Activated CD4-positive, alpha-beta T cell treated with anti-CD3 and anti-CD28 coated beads, Interleukin-2, amount 50 U/mL, for 4 hours (primary cell): ENCODE measurements at places on chromosomes 4 and X.

- DNase-seq: peak; percentile 1
Measured at GRCh38 chrX:9525511-9526248, 60.8 kb downstream of the TBL1X start.

DNA sequence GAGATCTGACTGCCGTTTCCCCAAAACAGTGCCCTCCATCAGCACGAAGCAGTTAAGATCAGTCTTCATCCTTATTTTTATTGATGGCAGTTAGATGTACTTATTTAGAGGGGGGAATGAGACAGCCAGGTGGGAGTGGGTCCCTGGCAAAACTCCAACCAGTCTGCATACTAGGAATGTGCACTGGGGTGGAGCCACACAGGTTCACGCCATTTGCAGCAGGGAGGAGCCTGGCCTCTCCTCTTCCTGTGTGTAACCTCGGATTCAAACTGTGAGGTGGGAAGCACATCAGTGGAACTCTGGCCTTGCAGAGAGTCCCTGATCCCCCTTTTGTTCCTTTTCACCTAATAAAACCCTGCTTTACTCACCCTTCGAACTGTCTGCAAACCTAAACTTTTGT, 987.7 kb upstream of the GRIA3 start:
- no peak for DNase-seq

DNA sequence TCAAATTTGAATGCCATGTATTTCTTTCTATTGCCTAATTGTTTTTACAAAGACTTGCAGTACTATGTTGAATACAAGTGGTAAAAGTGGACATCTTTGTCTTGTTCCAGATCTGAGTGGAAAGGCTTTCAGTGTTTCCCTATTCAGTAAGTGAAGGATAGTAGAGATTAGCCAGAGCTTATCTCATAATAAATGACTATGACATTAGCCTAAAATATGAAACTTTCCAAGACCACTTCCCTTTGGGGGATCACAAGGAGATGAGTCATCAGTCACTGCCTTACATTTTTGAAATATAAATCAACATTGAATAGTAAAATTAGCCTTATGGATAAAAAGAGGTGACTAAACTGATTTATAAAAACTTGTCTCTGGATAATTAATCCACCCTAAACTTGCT, 554.1 kb upstream of the MAGEB2 start:
- DNase-seq: no peak

- no peak for DNase-seq
Measured at GRCh38 chrX:22206781-22207180, 65.9 kb upstream of the CBLL2 start.

DNA sequence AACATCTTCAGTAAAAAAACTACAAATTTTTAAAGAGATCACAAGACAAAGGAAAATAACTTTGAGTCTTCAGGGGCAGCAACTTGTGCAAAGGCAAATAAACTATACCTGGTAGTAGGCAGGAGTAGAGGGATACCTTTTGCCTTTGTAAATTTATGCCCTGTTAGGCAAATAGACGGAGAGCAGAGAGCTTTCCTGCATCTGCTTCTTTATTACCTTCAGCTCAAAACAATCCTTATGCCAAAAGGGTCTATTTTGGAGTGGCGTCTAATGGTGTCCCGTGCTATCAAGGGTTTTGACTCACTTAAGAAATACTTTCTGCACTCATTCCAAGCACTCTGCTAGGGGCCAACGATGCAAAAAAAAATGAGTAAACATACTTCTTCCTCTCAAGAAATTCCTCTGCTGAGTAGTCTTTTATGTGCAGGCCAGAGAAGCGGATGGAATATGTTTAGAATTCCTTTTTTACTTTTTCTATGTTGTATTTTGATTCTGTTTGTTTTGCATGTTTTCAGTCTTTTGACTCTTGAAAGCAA, 131.9 kb downstream of the ANXA5 start:
- DNase-seq: no peak

- no peak for DNase-seq
Measured at GRCh38 chr4:69092980-69093568, 3.2 kb upstream of the UGT2B7 start.

DNA sequence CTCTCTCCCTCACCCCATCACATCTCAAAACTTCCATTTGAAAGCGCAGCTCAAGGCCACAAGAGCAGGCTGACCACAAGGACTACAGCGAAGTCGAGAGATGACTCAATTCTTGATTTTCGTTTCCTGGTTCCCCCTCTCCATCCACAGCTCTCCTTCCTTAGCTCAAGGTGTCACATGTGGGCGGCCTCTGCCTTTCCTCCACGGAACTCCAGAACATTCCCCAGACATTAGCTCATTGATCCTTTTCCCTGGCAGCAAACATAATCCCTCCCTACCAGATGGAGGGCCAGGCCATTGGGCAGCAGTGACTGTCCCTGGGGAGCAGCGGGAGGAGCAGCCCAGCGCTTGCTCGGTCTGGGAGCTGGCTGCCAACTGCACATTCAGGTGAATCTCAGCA, 56.3 kb downstream of the CCDC149 start:
- no peak for DNase-seq

GRCh38 chr4:142707401-142707800, 138.7 kb downstream of the INPP4B start:
- no peak for DNase-seq

DNA sequence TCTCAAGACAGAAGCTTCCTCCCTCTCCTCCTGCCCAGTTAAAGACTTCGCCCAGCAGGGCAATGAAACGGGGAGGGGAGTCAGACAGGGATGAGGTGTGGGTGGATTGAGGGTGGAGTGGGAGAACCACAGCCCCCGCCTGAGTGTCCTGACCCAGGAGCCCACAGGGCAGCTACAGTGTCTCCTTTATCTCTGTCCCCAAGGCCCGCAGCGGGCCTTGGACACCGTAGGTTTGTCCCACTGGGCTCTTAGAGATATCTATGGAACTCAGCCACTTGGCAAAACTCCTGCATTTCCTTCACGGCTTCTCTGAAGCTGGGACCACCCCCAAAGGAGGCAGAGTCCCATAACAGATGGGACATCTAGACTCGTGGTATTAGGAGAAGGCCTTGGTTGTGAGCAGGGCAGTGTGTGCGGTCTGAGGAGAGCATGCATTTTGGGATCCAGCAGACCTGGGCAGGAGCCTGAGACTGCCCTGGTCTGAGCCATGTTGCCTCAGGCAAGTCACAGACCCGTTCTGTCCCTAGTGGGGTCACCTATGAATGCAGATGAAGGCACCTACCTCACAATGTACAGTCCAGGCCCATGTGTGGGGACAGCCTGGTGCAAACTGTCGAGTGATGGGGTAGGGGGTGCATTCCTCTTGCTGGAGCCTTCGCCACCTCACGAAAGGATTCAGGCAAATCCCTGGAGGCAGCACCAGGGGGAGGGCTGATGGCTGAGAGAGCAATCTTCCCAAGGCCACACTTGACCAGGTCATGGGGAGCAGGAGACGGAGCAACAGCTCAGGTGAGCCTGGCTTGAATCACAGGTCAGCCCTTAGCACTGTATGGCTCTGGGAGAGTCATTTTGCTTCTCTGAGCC, 225.7 kb upstream of the PSAPL1 start:
- DNase-seq: no peak

DNA sequence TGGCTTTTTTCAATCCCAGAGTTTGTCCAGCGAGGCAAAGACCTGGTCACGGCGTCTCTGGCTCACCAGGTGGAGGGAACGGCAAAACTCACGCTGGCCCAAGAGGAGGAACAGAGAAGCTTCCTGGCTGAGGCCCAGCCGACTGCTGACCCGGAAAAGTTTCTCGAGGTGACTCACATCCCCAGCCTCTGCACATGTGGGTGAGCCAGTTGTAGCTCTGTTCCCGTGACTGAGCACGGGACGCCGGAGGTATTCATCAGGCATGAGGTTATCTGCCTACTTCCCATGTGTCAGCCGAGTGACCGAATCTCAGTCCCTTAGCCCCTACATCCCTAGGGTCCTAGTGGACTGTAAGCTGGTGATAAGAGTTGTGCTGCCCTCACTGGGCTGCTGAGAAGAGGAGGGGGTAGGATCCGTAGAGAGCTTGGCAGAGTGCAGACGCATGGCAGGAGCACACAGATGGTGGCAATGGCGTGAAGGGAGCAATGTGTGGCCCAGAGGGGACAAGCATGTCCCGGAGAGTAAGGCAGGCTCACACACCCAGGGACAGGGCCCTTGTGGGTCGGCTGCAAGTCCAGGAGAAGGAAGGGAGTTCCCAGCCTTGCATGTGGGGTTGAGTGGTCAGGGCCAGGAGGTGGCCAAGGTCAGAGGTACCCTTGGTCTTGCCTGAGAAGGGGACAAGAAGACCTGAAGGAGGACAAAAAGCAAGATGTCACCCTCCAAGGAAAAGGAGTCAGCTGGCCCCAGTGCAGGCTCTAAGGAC, 42.9 kb downstream of the EVC start:
- DNase-seq: no peak

DNA sequence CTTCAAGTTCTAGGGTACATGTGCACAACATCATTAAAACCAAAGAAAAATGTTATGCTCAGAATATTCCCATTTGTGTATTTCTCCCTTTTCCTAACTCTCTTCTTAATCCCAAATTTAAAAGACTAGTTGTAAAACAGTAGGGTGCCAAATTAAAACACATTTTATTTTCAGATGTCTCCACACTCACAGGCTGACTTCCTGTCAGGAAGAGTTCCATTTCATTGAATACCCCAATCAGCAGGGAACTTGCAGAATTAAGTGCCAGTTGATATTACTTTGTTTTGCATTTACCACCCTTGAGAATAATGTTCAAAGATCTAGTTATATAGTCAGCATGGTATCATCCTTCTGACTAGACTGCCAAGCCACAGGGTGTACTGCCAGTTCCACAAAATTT, 207.9 kb downstream of the MAB21L2 start:
- no peak for DNase-seq

GRCh38 chr4:26782830-26783202, 77.8 kb upstream of the STIM2 start:
- no peak for DNase-seq

- DNase-seq: no peak
Measured at GRCh38 chrX:152072236-152072635, 66.1 kb downstream of the MAGEA10 start.

DNA sequence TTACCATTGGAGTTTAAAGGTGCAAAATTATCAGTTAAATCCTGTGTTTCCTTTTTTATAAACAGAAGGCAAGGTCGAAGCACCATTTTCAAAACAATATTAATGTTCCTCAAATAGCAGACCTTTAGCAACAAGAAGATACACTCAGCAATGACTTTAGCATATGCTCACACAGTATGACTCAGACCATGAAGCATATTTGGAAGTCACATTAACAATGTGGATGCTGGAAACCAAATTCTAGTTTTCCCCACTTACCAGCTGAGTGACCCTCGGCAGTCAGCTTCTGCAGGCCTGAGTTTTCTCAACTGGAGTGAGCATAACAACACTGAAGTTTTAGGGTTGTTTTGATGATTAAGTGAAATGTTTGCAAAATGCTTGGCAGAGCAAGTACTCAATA, 130.5 kb downstream of the ANK2 start:
- DNase-seq: no peak

- no peak for DNase-seq
Measured at GRCh38 chr4:61380865-61381264, 180.7 kb downstream of the ADGRL3 start.

DNA sequence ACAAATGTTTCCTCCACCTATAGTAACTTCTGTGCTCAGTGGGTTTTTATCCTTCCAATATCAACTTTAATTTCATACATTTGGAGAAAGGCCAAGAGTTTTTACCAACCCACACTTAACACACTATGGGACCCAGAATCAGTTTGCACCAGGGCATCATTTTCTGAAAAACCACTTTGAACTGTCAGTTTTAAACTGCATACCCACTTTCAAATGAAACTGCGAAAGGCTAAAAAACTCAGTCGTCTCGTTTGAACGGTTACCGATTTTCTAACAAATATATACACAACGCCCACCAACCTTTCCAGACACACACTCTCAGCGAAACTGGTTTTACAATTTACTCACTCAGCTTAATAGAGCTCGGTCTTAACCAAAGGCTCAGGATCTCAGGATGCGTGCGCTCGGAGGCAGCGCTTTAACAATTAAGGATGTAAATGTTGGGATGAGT, 376 bp downstream of the ABCG2 start:
- no peak for DNase-seq

GRCh38 chr4:74840936-74841509, 46.7 kb upstream of the BTC start:
- no peak for DNase-seq

GRCh38 chr4:185137233-185137925, 5.7 kb upstream of the SLC25A4 start:
- DNase-seq: no peak

- DNase-seq: peak; percentile 84
Measured at GRCh38 chr4:973431-974397, at the start of gene DGKQ. DGKQ (minus strand) TSS chr4:973569; CDS start chr4:973482, 87 bp downstream.

DNA sequence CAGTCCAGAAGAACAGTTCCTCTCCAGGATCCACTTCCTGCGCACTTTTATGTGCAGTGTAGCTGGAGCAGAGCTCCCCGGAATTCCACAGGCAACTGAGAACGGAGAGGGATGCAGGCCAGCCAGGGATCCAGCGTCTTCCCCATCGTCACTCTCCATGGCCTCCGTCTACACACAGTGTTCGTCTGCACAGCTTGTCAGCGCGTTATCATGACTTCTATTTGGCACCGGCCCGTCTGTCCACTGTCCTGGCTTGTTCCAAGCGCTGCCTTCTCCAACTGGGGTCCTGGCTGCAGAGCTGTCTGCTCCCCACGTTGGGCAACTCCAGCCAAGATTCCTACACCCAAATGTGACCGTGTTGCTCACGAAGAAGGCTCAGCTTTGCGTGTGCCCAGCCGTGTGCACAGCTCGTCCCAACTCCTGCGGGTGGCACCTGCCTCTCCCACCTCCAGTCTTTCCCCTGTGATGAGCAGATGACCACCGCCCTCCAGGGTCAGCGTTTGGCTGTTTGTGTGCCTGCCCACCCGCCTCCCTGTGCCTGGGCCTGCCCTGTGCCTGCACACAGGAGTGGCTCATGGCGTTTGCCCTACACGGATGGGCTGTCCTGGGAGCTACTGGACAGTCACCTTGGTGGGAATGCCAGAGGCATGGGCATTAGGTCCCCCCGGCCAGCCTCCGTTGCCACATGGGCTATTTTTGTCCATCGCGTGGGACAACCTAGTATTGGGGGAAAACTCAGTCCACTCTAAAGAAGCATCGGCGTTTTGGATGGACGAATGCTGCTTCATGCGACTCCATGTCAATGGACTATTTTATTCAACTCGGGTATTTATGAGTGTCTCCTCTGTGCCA, 2.2 kb upstream of the CTBP1 start:
- DNase-seq: no peak

GRCh38 chrX:74249963-74250362, 54.0 kb upstream of the ZCCHC13 start:
- DNase-seq: no peak

GRCh38 chr4:96602661-96603060, 762.8 kb downstream of the PDHA2 start:
- no peak for DNase-seq

GRCh38 chr4:153151535-153152455, 52.4 kb upstream of the TRIM2 start:
- DNase-seq: peak; percentile 11

DNA sequence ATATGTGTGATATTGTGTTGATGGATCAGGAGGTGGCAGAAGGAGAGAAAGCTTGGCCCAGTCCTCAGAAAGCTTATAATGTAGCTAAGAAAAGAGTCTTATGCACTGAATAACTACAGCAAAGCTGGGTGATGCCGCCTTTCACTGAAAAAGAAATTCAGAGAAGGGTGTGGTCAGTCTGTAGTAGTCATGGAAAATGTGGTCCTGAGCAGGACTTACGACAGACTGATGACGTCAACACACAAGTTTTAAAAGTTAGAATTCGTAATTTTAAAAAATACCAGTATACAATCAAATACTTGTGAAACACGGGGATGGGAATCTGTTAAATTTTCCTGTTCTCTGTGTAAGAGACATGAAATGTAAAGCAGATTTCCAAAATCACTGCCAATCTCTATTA, 87.0 kb upstream of the RAPGEF2 start:
- DNase-seq: no peak

- no peak for DNase-seq
Measured at GRCh38 chr4:186778134-186778533, 54.5 kb upstream of the FAT1 start.
